Stimulated activated CD4-positive, alpha-beta T cell treated with anti-CD3 and anti-CD28 coated beads, Interleukin-2, amount 100 ng/mL, for 48 hours (primary cell): ENCODE measurements at places on chromosomes 1 and 21.

- no peak for DNase-seq
These were observed 259.3 kb downstream of the RRAGC start for GRCh38 chr1:38600286-38600685.

- no peak for DNase-seq
These were observed 28.1 kb upstream of the C1QA start for GRCh38 chr1:22608361-22608760.

GRCh38 chr21:41761211-41761933 lies 5.5 kb downstream of the RIPK4 start:
- DNase-seq = no peak

DNA sequence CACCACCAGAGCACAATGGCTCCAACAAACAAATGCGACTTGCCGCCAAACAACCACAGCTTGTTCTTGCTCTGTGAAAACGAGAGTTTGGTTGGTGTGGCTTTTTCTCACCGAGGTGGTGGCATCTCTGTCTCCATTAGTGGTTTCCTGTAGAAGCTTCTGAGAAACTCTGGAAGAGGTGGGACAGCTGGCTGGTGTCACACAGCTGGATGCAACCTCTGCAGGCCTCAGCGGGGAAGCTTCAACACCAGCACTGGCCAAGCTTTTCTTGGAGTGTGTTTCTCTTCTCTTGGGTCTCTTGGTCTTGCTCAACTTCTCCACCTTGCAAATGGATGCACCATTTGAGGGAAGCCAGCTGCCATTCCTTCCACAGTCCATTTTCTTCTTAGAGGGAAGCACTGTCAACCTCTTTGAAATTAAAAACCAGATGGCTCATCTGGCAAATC lies 124.8 kb downstream of the KCNN3 start:
- no peak for DNase-seq

GRCh38 chr1:70331962-70332361 lies 22.6 kb downstream of the ANKRD13C start:
- DNase-seq = no peak

- DNase-seq = no peak
These were observed 112.2 kb downstream of the DYRK1A start for GRCh38 chr21:37478794-37479193.

DNA sequence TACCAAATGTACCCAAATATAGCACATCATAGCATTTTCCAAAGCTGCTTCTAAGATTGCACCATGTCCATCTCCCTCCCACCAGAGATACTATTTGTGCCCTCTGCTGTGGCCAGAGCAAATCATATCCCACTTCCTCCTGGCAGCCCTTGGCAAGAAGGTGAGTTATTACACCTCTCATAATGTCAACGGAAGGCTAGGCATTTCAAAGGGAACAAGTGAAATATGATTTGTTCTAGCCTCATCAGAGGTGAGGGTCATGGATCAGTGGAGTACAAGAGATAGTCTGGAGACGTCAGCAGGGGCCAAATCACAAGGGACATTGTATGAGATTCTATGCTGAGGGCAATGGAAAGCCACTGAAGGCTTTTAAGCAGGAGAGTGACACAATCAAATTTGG lies 90.2 kb upstream of the BCAR3 start:
- DNase-seq = no peak

- no peak for DNase-seq
These were observed 5.8 kb downstream of the KIAA1614 start for GRCh38 chr1:180918519-180918918.

DNA sequence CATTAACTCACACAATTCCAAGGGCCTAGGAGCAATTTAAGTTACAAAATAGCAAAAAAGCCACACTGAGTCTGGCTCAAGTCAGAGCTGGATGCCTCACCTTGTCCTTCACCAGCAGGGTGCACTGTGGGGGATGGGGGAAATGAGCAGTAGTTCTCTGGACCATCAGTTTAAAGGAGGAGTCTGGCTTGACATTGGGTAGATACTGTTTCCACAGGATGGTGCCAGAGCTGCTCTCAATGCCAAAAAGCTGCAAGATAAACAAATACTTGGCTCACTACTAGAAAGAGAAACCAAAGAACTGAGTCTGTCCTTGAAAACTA lies 18.8 kb downstream of the EMC1 start:
- no peak for DNase-seq

- no peak for DNase-seq
These were observed 25.1 kb upstream of the S100A11 start for GRCh38 chr1:152061952-152062351.

- DNase-seq = no peak
These were observed 40.7 kb downstream of the CD2 start for GRCh38 chr1:116794804-116795481.

- no peak for DNase-seq
These were observed 18.0 kb downstream of the ADGRB2 start for GRCh38 chr1:31745946-31746670.

- DNase-seq = no peak
These were observed 898.8 kb upstream of the NEGR1 start for GRCh38 chr1:73181190-73181540.

DNA sequence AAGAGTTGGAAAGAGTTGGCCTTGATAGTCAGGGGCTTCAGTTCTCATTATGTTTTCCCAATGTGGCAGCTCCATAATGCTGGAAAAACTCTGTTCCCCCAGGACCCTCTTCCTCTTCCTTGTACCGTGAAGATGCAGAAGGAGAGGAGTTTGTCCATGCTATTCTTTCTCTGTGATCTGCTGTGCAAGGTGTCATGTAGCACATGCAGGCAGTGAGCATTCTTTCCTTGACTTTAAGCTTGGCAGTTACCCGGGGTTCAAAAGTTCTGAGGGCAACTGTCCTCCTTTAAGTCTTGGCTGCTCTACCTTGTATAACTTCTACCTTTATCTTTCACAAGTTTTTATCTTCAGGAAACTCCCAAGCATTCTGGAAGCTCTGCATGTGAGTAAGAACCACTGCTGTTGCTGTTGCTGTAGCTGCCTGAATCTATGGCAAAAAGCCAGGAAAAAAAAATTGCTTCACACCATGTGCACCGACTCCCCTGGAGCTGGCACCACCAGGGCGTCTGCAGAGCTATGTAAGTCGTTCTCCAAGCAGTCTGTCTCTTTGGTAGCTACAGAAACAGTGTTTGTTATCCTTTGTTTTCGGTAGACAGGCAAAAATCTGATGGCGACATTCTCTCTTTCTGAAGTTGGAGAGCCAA lies 42.7 kb upstream of the SLC16A1 start:
- no peak for DNase-seq

DNA sequence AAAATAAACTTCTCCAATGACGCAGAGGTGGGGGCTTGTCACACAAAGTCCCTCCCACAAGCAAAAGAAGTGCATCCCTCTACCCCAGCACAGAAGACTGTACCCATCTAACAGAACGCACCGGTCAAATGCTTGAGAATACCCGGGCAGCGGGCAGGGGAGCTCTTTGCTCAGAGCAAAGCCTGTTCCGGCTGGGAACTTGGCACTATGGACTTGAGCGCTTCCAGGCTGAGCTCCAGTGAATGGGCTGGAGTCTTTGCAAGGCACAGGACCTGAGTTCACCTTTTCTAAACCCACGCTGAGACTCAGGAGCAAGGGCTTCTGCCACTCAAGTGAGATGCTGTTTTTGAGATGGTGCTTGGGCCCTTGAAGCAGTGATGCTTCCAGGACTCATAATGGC lies 20.3 kb downstream of the RHBG start:
- no peak for DNase-seq
